ENCODE measurements at places on chromosomes 1 and 21.

DNA sequence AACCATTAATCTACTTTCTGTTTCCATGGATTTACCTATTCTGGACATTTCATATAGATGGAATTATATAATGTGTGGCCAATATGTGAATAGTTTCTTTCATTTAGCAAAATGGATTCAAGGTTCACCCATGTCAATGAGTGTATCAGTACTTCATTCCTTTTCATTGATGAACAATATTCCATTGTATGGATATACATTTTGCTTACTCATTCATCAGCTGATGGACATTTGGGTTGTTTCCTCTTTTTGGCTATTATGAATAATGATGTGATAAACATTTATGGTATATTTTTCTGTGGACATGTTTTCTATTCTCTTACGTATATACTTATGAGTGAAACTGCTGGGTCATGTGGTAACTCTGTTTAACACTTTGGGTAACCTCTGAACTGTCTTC, 97.8 kb downstream of the SCMH1 start:
- no peak for DNase-seq

DNA sequence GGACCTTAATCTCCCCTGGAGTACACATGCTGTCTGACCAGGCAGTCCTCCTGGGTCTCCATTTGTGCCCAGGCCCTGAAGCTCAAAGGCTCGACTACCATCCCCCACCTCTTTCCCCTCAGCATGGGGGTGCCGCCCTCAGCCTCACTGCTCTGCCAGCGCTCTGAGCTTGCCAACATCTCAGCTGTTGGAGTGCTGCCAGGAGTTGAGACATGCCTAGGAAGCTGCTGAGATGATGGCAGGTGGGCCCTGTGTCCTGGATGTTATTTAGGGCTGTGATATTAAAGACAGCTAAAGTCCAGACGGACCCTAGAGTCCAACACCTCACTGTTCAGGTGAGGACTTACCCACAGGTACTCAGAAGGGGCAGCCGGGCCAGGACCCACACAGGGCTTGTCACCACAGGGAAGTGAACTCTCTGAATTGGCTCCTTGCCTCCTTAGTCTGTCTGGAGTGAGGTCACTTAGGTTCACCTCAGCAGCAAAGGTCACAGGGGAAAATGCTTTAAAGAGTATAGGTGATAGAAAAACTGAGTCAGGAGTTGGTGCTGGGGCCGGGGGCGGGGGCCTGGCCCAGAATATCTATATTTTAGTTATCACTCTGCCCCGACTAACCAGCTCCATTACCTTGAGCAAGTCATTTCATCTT, 19.7 kb upstream of the KCNC4 start:
- no peak for DNase-seq

DNA sequence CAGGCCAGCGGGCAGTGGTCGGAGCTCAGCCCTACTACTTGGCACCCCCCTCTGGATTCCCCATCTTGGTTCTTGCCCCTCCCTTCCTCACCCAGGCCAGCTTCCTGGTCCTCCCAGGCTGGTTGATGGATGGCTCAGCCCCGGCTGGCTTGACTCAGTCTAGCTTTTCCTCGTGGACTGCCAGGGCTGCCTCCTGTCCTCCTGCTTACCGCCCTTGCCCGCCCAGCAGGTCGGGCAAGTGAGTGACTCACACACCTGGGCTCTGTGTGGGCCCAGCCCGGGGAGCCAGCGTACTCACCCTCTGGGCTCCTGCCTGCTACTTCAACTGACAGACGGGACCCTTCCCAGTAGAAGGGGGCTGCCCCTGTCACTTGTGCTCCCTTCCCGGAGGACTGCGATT, 19.5 kb upstream of the ARHGEF10L start:
- DNase-seq = no peak

DNA sequence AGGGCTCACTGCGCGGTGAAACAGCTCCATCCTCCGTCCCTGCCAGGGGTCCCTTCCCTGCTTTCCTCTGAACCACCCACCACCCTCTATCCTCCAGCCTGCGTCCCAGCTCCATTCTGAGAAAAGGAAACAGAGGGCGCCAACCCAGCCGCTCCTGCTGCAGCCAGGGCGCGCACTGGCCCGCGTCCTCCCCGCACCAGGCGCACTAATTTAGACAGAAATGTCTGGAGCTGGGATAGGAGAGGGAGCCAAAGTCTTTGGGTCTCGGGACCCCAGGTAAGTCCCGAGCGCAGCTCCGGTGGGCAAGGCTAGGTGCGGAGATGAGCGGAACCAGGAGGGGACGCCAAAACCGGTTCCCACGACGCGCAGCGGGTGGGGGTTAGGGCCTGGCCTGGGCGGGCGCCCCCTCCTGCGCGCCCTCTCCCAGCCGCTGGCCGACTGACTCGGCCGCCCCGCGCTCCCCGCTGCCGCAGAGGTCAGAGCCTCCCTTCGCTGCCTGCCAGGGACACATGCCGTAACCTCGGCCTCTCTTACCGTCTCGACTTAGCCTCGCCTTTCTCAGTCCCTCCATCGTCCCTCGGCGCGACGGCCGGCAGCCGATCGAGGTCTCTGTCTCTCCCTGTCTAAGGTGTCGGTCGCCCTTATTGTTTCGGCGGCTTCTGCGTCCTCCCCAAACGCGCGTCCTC, 2.0 kb downstream of the CAMK2N1 start:
- DNase-seq = no peak

GRCh38 chr1:179706339-179706941, 36.7 kb upstream of the FAM163A start:
- peak; percentile 47 for DNase-seq

GRCh38 chr1:50416150-50416527, 7.1 kb downstream of the DMRTA2 start:
- DNase-seq = no peak

GRCh38 chr1:45490121-45490625, 790 bp downstream of the TESK2 start:
- no peak for DNase-seq

DNA sequence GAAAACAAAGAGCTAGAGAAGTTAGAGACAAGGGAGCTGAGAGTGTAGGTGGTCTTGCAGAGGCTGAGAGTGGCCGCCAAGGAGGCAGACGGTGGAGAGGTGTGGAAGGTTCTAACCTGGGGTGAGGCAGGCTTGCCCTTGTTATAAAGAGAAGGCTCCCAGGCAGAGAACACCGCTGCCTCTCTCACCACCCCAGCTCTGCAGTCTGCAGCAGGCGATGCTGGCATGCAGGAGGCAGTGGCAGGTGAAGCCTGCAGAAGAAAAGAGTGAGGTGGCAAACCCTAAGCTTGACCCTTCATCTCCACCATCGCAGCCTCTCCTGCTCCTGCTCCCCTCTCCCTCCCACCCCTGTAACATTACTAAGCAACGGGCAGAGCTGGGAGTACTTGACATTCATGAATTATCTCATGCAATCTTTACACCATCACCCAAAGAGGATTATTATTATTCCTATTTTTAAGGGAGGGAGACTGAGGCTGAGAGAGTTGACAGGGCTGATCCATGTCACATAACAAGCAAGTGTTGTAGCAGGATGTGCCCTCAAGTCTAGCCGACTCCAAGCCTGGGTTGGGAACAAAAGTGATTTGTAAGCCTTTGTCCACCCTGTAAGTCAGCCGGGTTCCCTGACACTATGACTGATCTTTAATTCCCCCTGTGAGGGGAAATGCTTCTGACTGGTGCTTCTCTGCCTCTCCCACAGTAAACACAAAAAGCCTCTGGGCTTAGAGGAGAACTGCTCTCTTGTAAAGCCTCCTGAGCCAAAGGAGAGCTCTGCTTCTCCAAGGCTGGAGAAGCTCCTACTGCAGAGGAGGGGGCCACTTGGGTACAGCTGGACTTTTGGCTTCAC, 36.1 kb downstream of the KANK4 start:
- DNase-seq = no peak

DNA sequence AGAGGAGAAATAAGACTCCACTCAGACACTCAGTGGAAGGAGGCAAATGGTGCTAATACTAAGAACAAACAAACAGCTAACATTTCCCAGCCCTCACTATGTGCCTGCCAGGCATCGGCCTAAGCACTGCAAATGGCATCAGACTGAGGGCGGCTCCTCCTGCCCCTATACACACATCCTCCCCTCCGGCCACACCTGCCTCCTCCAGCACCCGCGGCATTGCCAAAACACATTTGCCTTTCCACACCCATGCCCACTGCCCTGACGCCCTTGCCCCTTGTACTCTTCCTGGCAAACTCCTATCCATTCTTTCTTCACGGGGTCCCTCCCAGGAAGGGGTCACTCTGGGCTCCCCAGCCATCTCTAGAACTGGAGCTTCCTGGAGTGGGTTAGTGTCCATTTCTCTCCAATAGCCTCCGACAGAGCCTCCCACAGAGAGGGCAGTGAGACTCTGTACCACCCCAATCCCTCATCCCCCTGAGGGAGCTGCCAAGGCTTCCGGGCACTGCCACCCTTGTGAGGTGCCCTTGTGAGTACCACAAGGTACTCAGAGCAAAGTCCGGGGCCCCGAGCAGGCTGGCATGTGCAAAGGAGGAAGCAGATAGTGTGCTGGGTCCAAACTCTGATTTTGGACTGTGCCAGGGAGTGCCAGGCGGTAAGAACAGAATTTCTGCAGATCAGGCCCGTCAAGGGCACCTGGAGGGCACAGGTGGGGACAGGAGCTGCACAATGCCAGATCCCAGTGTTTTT, 959 bp downstream of the AKR7A3 start:
- no peak for DNase-seq

- DNase-seq = no peak
These were observed 670 bp downstream of the COX20 start for GRCh38 chr1:244836135-244836521.

- no peak for DNase-seq
These were observed 10.8 kb upstream of the THEM4 start for GRCh38 chr1:151920149-151920548.

DNA sequence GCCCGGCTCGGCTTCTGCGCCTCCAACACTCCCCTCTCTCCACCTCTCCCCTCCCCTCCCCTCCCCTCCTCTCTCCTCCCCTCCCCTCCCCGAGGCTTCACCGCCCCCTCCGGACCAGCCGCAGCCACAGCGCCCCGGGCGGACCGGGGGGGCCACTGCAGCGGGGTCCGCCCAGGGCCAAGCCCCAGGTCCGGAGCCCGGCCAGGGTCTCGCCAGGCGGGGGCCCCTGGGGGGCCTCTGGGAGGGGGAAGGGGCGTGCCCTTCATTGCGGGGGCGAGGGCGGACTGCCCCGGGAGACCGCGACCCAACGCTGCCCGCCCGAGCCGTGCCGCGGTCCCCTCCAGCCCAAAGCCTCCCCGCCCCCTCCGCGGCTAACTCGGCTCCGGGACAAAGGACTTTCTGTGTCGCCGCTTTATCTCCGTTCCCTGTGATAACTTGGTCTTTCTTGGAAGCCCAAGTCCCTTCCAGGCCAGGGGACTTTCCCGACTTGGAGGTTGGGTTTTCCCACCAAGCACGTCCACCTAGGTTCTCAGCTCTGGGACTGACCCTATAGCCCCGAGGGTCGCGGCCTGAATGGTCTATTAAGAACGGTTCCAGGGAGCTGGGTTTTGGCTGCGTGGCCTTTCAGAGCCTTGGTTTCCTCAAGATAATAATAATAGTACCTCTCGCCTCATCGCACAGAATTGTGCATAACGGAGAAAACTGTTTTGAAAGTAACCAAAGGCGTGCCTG, at the start of gene UBQLN4:
Gene UBQLN4, minus strand, starts transcription at position 31 of the 732 bp plus-strand sequence. CDS start 97 bp downstream, outside the sequence.
- peak; percentile 81 for DNase-seq

DNA sequence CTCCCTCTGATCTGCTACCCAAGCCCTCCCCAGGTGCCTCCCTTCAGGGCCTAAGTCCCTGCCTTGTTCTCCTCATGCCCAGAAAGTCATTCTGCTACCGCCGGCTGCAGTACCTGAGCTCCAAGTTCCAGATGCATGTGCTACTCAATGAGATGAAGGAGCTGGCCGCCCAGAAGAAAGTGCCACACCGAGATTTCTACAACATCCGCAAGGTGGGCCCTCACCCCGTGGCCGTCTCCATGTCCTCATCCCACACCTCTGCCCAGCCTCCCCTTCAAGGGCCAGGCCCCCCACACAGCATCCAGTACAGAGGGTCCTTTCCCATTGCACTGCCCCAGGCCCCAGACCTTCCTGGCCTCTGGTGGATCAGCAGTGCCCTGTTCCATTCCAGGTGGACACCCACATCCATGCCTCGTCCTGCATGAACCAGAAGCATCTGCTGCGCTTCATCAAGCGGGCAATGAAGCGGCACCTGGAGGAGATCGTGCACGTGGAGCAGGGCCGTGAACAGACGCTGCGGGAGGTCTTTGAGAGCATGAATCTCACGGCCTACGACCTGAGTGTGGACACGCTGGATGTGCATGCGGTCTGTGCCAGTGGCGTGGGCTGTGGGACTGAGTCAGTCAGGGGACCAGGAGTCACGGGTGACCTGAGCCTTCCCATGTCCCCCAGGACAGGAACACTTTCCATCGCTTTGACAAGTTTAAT, 8.2 kb downstream of the AMPD2 start:
- no peak for DNase-seq

GRCh38 chr1:182291584-182292192, 99.9 kb downstream of the GLUL start:
- no peak for DNase-seq

Data from T-helper 1 cell (primary cell).